HepG2 (cell line): ENCODE measurements at places on chromosomes 2 and 18.

DNA sequence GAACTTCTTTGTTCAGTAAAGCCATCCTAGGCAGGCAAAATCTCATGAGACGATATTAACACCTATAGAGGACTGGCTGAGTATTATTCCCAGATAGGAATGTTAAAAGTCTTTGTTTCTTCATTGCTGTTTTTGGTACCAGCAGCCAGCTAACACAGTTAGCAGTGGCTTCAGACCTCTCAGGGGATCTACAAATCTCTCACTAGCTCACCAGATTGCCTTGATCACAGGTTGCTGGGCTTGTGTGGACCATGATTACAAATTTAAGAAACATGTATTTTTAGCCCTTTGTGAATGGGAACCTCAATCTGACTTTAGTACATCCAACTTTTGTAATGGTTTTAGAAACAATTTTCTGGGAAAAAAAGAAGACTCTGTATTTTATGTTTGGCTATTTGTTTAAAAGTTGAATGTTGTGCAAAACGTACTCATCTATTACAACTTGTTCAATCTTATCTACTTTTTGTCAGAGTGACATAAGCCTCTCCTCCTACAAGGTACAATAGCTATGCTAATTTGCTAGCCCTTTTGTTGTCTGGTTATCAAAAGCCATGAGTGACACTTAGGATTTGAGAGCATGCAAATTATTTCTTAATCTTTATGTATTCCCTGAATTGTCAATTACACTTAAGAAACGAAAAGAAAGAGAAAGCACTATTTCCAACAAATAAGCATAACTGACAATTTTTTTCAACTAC is 693.1 kb downstream of the ERBB4 start:
- DNase-seq = no peak

GRCh38 chr2:237669283-237669627 is 41.9 kb downstream of the LRRFIP1 start:
- no peak for DNase-seq

GRCh38 chr2:141900826-141901225 is 230.0 kb downstream of the LRP1B start:
- DNase-seq = no peak

GRCh38 chr2:230160112-230160660 is 59.6 kb downstream of the SP110 start:
- DNase-seq = peak; percentile 37

- DNase-seq = no peak
These were observed 94.0 kb upstream of the OTX1 start for GRCh38 chr2:62956651-62957050.

DNA sequence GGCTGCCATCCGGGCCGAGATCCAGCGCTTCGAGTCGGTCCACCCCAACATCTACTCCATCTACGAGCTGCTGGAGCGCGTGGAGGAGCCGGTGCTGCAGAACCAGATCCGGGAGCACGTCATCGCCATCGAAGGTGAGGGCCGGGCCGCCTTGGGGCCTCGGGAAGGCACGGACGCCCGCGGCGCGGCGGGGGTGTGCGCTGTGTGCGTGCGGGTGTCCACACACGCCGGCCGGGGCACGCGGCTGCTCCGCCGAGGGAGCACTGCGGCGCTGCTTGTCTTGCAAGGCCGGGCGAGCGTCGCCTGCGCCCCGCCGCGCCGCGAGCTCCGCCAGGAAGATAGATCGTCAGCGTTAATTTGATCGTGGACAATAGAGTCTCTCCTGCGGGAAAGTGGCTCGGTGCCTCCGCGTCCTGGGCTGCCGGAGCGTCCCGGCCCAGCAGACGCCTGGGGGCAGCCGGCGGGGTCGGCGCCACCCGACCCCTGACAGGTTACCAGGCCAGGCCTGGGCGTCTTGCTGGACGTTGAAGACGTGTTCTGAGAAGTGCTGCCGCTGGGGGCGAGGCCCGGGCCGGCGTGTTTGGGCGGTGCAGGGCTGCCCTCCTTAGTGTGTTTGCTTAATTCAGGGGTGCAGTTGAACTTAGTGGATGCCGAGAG is 1.0 kb downstream of the AGAP1 start:
- DNase-seq = no peak

DNA sequence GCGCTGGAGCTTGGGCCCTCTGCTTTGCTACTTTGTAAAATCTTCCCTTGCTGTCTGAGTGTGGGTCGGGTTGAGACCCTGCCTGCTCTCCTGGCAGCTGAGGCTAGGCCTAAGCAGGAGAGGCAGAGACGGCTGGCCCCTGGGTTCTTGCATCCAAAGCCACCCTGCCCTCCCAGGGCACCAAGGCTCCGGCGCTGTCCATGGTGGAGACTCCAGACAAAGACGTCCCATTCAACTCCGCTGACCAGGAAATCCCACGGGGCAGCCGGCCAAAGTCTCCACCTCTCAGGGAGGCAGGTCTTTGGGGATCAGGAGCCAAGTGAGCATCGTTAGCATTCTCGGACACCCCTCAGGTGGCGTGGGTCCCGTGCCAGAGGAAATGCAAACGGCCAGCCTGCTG is 2.6 kb upstream of the PRLH start:
- no peak for DNase-seq

DNA sequence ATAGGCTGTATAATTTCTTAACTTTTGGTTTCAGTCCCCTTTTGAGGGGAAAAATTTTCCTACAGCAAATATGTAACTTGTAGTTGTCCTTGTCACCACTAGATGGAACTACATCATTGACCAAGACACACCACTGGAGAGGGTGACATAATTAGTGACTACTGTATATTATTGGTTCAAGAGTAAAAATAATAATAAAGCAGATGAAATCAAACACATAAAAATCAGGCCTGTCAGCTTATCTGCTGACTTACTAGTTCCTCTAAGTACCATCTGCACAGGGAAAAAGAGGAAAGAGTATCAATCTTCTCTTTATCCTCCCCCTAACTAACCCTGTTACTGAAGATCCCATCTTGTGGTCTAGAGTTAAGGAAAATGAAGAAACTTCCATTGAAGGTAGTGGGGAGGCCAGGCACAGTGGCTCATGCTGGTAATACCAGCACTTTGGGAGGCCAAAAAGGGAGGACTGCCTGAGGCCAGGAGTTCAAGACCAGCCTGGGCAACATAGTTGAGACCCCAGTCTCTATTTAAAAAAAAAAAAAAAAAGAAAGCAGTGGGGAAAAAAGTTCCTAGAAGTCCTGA is 29.6 kb upstream of the ENOSF1 start:
- peak; percentile 36 for DNase-seq

GRCh38 chr2:202084265-202084664 is 11.2 kb downstream of the KIAA2012 start:
- DNase-seq = no peak

DNA sequence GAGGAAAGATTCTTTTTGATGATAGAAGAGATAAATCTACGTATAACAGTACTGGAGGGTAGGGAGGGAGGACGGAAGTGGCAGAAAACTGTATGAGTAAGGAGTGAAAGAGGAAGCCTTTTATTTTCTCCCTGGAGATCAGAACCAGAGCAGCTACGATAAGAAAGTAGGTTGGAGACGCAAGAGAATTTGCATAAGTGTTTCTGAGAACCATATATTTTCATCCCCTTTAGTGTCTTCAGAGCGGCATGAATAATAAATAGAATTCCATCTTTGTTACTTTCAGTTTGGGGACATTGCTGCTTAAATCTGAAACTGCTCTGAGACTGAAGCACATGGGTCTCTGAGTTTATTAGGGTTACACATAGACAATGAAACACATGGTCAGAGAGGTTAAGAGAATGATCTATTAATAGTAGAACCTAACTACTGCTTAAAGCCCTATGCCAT is 230.2 kb upstream of the TNP1 start:
- DNase-seq = no peak

- DNase-seq = peak; percentile 13
These were observed at the start of gene DPP10 for GRCh38 chr2:114442510-114442909. TSS of gene DPP10 (plus strand) at chr2:114442641.

DNA sequence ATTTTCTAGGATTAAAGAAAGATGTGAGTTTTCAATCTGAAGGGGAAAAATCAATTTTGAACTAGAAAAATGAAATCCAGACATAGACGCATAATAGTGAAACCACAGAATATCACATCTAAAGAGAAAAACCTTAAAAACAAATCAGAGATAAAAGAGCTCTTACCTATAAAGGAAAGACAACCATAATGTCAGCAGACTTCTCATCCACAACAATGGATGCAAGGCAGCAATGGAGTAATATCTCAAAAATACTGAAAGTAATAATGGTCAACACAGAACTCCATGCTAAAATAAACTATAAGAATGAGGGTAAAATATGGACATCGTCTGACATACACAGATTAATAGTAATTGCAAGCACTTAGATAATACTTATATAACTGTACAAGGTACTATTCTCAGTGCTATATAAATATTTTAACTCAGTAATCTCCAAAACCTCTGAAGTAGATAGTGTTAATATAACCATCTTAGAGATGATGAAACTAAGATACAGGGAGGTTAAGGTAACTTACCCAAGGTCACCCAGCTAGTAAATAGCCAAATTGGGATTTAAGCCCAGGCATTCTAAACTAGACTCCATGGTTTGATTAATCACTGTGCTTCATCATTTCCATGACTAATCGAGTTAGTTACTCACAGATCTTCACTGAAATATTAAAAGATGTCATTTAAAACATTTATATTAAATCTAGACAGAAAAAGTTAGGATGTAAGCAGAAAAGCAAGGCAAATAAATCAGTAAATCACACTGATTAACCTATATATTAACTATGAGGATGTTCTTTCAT is 89.4 kb upstream of the SPTBN1 start:
- no peak for DNase-seq

GRCh38 chr2:197360744-197361156 is 50.2 kb upstream of the ANKRD44 start:
- DNase-seq = no peak

- no peak for DNase-seq
These were observed 474.6 kb downstream of the EPHA4 start for GRCh38 chr2:221097568-221097915.

DNA sequence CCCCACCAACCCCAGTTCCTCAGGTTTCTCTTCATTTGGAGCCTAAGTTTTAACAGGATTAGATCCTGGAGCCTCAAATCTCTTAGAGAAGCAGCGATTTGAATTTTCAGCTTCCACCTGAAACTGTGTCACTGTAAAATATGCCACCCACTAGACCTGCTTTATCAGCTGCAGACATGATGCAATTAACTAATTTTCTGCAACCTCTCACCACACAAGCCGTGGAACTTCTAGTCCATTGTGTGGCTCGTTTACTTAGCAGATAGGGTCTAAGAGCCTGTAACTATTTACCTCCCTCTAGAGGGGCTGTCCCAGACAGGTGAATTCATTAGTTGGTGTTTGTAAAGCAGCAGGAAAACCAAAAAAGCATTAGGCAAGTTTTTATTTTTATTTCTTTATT is 31.6 kb upstream of the FZD5 start:
- DNase-seq = peak; percentile 78

DNA sequence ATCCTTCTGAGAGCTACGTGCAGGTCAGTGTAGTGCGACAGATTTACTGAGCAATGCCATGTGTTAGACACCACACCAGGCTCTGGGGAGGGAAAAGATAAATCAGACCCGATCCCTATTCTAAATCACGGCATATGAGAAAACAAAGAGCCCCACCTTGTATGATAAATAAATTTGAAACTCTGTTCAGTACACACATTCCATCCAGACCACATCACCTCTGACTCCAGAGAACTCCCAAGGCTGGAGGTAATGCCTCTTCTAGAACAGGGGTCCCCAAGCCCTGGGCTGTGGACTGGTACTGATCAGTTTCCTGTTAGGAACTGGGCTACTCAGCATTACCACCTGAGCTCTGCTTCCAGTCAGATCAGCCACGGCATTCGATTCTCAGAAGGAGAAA is 77.3 kb downstream of the QPCT start:
- no peak for DNase-seq

DNA sequence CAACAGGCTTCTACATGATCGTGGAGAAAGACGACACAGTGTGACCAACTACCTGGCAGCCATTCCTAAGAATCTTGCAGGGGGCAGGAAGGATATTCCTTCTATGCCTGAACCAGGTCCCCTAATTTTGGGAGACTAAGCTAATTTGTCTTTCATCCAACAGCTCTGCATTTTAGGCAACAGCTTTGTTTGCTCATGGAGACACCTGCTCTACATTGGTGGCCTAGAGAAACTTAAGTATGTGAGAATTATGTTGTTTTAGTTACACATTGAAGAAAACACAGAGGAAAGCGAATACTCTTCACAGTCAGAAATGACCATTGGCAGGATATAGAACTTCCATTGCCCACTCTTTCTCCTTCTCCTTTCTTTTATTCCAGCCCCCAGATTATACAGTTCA is 75.2 kb downstream of the ASXL3 start:
- DNase-seq = no peak

DNA sequence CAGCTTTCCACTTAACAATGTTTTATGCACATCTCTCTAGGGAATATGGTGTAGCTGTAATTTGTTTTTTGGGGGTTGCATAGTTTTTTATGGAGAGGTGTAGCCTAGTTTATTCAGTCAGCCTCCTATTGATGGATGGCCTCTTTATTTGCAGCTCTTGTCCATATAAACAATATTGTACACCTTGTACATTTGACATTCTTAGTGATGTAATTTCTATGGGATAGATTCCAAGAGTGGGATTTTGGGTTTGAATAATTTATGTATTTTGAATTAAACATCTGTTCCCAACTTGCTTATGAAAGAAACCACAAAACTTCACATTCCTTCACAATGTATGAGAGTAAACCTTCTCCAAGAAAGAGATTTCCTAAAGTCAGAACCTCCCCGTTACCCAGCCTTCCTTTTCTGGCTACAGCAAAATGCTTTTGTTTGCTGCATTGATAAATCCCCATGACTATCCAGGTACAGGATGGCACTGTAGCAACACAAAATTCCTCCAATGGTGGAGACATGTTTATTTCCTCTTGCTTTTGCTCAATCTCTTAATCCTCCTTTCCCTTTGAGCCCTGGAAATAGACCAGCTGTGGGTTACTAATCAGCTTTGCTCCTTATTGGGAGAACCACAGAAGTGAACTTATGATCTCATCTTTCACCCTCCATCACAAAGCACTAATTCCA is 58.4 kb upstream of the GALR1 start:
- no peak for DNase-seq

- DNase-seq = no peak
These were observed 7.2 kb downstream of the GAD1 start for GRCh38 chr2:170823898-170824215.

DNA sequence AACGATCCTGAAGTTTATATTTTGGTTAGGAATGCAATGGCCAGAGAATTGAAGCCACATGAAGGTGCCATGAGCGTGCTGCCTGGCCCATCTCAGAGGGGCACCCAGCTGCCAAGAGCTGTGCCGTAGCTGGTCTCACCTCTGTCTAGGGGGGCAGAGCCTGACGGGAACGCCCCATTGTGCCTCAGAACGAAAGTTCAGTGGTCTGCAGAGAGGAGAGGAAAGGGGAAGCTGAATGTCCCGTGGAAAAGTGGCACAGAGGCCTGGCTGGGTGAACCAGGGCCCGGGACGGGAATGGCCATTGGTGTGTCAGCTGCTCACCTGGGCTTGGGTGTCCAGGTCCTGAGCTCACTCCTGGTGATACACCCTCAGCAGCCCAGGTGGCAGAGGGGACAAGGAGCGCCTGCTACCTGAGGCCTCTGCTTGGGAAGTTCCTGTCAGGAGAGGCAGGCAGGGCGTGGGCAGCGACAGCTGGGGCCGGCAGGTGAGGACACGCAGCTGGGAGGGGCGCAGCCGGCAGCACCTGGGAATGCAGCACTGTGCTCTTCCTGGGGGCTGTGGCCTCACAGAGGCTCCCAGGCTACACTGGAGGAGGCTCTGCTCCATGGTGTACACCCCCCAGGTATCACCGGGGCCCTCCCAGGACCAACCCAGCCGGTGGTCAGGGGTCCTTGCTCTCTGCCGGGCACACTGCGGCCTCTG is 67.3 kb downstream of the PARD6G start:
- no peak for DNase-seq
